ENCODE measurements at places on chromosomes 2 and 18.

DNA sequence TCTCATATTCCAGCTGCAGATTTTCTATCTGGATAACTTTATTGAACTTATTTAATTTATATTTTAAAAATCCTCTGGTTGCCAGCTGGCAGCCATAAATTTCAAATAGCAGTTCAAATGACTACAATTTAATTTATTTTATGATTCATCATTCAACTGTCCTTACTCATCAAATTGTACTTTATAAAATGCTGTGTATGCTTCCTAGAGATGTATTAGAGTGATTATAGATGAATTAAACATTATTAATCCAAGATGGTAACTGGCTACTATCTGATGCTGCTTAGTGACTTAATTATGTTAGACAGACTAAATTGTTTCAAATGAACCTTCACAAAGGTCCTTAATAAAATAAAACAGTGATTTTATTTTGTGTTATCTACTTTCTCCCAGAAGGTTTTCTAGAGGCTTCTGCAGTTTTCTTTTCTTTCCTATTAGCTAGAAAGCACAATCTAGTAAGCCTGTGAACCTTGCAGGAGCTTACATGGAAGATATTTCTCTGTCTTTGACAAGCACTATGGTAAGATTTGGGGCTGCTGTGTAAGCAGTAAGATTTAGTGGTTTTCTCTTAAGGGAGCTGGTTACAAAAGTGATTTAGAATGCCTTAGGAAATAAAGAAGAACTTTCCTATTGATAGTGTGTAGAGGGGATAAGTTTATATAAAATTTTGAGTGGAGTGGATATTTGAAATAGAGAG lies 322.3 kb downstream of the FSIP2 start:
- DNase-seq = no peak

DNA sequence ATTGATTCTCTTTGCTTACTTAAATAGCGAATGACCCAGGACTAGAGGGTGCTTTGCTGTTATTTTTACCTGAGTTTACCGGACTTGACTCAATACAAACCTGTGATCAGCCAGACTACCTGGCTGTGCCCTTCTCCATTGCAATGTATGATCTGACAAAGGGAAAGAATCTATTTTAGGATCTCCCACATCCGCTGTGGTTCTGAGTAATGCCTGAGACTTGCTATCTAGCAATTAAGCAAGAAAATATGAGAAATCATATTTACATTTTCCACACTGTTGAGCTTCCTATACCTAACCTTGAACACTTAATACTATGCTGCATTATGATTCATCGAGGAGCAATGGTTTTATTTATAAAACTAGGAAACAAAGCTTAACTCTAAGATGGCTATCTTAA lies 215.2 kb downstream of the RAD51AP2 start:
- DNase-seq = no peak

GRCh38 chr2:109700680-109701274 lies 86.6 kb downstream of the SOWAHC start:
- DNase-seq = no peak

- no peak for DNase-seq
Observed at GRCh38 chr2:174286172-174286571, 37.8 kb upstream of the OLA1 start.

GRCh38 chr2:237939251-237939650 lies 27.6 kb upstream of the UBE2F start:
- no peak for DNase-seq

DNA sequence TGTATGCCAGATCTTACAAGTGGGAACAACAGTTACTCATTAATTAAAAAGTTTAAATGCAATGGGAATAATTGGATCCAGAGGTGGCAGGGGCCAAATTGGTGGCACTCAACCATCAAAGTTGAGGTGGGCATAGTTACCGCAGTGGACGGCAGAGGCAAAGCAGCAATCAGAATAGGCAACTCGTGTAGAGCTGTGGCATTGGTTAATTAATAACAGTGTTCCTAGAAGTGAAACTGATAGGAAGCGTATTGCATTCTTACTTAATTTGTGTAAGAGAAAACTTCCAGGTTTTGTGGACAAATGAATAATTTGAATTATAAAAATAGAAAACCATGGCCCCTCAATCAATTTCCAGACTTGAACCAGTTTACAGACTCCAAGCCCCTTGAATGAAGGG lies 1068.2 kb upstream of the ACVR2A start:
- DNase-seq = no peak

DNA sequence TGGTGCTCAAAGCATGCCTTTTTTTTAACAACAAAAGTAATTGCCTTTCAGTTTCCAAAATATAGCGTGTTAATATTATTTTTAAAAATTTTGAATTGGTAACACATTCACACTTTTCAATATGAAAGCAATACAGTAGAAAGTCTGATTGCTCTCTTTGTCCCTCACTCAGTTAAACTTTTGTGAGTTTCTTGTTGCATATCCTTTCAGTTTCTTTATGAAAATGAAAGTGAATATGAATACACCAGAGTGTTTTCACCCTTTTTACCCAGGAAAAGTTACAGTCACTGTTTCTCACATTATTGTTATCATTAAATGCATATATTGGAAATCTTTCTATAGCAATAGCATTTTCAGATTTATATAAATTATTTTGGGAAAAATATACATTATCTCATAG lies 377.4 kb upstream of the CRIM1 start:
- no peak for DNase-seq

DNA sequence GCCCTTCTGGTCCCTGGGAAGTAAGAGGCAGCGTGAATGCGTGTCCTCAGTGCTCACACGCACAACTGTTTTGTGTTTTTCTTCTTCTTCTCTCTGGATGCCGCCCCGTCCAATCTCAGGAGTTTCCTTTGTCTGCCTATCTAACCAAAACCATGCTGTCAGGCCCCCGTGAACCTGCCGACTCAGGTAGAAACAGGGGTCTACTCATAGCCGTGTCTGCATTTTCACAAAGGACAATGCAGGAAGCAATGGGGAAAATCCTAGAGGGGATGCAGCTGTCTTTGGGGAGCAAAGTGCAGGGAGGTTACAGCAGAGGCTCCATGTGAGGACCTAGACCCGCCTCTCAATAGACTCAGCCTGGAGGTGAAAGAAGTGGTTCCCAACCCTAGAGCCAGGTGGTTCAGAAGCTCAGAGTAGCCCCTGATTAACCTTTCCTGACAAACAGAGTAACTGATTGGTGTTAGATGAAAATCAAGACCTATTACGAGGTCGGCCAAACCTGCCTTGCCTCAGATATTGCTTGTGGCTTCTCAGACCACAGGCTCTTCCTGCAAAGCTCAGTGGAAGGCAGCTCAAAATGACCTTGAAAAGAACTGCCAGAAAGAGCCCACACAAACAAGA lies 49.3 kb downstream of the CD226 start:
- DNase-seq = no peak

DNA sequence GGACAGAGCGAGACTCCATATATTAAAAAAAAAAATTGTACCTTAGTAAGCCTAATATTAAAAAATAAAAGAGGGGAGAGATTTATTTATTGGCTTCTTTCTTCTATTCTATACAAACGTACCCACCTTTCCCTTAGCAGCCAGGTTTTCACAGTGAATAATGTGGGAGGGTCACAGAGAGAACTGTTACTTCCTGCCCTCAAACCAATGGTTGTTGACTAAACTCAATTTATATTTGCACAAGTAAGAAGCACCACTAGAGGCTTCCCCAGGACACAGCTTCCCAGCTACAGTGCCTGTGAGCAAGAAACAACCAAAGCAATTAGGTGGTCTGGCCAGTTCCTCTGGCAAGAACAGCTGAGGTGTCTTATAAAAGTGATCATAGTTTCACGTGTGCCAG lies 28.9 kb upstream of the GALR1 start:
- no peak for DNase-seq

GRCh38 chr2:109265369-109265768 lies 136.4 kb downstream of the SH3RF3 start:
- no peak for DNase-seq

- no peak for DNase-seq
Observed at GRCh38 chr2:128275498-128276045, 43.1 kb downstream of the HS6ST1 start.

DNA sequence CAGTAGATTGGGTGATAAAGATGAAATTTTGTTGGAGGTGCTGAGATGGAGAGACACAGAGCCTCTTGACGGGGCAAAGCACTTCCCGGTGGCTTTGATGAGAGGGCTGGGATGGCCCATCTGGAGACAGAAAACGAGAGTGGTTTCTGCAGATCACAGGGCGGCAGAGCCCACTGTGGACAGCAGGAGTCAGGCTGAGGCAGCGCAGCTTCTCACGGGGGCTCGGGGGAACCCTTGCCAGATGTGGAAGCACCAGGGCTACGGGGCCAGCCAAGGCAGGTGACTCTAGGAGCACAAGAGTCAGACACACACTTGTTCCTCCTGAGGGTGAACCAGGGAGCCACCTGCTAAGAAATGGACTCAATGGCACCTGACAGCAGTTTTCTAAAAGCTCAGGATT lies 78.5 kb downstream of the TPO start:
- DNase-seq = no peak

- no peak for DNase-seq
Observed at GRCh38 chr18:55787536-55788073, 199.6 kb upstream of the TCF4 start.

DNA sequence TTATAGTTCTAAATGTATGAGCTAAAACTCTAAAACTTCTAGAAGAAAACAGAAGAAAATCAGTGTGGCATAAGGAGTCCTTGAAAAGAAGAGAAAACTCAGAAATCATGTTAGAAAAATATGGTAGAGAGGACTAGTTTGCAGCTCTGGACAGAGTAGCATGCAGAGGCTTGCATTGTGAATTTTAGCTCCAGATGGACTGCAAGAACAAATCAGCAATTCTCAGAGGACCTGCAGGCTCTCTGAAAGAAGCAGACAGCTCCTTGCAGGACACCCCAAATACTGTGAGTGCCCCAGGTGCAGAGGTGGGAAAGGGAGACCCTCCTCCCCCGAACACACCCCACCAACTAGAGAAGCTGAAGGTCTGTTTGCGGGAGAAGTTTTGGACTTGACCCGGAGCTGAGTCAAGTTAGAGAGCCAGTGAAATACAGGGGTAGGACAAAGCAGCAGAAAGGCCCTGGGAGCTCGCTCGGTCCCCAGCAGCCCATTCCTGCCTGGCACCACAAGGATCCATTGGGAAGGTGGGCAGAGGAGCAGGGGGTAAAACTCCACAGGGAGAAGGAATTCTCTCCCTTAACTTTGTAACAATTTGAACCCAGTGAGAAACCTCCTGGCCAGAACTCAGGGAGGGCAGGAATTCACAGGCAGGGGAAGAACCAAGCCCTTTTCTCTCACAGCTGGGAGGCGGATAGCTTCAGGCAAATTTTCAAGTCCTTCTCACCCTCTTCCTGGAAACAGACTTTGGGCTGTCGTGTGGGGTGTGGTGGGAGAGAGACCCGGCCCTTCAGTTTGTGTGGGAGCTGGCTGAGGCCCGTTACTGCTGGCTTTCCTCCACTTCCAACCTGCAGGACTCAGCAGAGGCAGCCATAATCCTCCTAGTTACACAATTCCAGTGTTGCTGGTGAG lies 216.2 kb upstream of the SLC35G4 start:
- DNase-seq = no peak

DNA sequence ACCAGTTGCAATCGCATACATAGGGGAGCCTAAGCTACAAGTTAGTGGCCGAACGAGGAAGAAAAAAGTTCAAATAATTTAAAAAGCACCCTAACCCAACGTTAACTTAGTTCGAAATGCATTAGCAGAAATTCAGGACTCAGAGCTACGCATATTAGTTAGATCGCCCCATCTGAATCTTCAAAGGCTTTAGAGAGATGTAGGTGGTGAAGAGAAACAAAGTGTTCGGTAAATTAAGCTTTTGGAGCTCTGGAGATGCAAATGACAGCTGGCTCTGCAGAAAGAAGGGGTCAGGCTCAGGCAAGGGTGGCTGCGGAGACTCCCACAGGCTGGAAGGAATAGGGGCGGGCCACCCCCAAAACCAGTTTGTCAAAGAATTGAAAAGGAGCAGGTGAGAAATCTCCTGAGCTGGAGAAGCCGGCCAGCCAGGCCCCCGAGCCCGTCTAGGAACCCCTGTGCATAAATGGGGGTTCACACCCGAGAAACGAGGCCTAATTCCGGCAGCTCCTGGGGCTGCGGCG lies 621 bp downstream of the TXNL1 start:
- peak; percentile 15 for DNase-seq

- no peak for DNase-seq
Observed at GRCh38 chr2:105868060-105868459, 123.3 kb downstream of the NCK2 start.

GRCh38 chr2:9060819-9061218 lies 57.3 kb upstream of the MBOAT2 start:
- DNase-seq = no peak

- no peak for DNase-seq
Observed at GRCh38 chr2:231925303-231926179, 655 bp downstream of the NPPC start.

GRCh38 chr2:146438246-146438645 lies 1406.6 kb upstream of the ACVR2A start:
- DNase-seq = no peak

- no peak for DNase-seq
Observed at GRCh38 chr2:217092710-217093379, 233.0 kb upstream of the TNP1 start.

DNA sequence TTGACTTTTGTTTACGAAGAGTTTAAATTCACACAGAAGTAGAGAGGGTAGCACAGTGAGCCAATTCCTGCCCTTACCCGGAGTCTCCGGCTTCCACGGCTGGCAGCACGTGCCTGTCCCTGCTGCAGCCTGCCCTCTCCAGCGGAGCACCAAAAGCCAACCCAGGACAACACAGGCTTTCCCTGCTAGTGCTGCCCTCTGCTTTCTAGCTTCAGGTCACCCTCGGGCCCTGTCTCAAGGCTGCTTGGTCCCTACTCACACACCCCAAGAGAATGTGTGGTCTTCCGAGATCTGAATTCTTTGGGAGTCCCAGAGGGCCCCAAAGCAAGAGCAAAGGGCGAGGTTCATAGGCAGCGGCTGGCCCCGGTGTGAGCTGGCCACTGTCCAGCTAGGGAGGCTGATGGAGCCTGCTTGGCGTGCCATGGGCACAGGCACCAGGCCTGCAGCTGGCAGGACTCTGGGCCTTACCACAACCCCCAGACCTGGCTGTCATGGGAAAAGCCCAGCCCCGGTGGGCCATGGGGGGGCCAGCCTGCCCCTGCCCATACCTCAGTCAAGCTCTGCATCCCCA lies 7.0 kb upstream of the HS6ST1 start:
- DNase-seq = no peak

GRCh38 chr18:58495634-58496033 lies 133.3 kb downstream of the ALPK2 start:
- no peak for DNase-seq

GRCh38 chr2:241009601-241010530 lies 11.4 kb downstream of the SNED1 start:
- peak; percentile 18 for DNase-seq

- DNase-seq = no peak
Observed at GRCh38 chr18:79353267-79353666, 42.5 kb upstream of the NFATC1 start.

GRCh38 chr18:48674758-48675351 lies 136.0 kb downstream of the CTIF start:
- DNase-seq = no peak
